ENCODE measurements at places on chromosomes 4 and X.

GRCh38 chr4:16194214-16194613 lies 32.1 kb downstream of the TAPT1 start:
- DNase-seq: no peak

GRCh38 chr4:54548831-54549460 lies 108.8 kb upstream of the KIT start:
- DNase-seq: no peak

- no peak for DNase-seq
These were observed 710.4 kb upstream of the PABPC4L start for GRCh38 chr4:134911941-134912340.

DNA sequence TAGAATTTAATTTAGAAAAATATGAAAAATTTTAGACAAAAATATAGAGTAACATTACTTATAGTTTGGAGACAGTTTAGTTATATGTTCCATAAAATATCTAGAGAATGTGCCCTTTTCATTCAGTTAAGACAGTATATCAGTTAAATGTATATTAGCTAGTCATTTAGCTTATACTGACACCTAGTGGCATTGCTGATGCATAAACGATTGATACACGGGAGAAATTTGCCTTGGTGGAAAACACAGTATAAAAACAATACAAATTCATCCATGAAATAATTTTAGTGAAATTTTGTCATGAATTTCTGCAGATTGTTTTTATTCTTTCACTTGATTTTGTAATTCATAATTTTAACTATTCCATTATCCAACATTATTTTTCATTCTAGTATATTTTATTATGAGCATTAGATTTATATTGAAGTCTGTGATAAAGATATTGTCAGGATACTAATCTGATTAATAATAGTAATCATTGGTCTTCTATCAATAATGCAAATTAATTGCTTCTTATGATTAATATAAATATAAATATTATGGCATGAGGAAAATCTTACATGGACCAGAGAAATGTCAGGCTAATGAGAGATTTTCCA lies 219.0 kb downstream of the TLL1 start:
- DNase-seq: no peak

DNA sequence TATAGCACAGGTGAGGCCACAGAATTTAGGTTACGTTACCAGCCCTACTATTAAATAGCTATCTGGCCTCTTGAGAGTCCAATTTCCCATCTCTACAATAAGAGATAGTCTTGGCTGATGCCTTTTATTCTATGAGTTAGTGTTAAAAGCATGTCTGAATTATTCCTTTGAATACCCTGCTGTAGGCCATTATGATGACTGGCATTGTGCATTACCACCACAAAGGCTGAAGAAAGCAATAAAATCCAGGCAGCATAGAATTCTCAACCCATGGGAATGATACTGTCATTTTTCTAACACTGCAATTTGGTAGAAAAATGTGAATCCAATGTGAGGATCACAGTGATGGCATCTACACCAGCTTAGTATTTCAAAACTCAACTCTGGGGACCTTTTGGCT lies 51.4 kb downstream of the OTC start:
- no peak for DNase-seq

- DNase-seq: no peak
These were observed 210.9 kb downstream of the SLIT2 start for GRCh38 chr4:20462426-20463175.

- DNase-seq: peak; percentile 70
These were observed 14.8 kb downstream of the PDK3 start for GRCh38 chrX:24479924-24480323.

GRCh38 chrX:132807411-132808030 lies 150.9 kb downstream of the HS6ST2 start:
- no peak for DNase-seq

- no peak for DNase-seq
These were observed 132.6 kb downstream of the FHIP1A start for GRCh38 chr4:151541389-151542071.

- DNase-seq: no peak
These were observed 340.9 kb upstream of the PITX2 start for GRCh38 chr4:110963662-110964280.

GRCh38 chrX:133297284-133297683 lies 79.1 kb upstream of the TFDP3 start:
- no peak for DNase-seq

- no peak for DNase-seq
These were observed 31.3 kb downstream of the NYX start for GRCh38 chrX:41478381-41478911.

DNA sequence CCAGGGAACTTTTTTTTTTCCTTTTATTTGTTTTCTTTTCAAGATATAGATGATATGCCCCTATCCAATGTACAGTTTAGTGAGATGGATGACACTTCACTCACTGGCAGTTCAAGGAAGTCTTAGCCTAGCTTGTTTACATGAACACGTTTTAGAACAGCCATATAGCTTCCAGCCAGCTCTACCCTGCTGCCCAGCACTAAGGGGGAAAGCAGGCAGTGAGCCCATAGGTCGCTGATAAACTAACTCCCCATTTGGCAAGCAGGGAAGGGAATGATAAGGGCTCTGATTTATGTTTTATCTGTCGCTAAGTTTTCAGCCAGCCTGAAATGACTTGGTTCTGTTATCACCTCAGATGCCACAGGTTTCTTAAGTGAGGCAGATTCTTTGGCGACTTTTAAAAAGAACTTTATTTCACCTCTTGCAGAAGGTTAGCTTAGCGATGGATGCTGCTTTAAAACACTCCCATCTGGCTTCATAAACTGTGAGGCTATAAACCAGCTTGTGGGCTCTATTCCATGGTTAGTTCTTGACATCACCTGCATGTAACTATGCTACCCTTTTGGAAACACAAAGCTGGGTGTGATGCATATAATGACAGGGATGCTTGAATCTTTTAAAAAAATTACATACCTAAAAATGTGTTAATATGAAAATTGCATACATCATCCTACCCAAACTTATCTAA lies 348.4 kb downstream of the FBXO8 start:
- DNase-seq: no peak

DNA sequence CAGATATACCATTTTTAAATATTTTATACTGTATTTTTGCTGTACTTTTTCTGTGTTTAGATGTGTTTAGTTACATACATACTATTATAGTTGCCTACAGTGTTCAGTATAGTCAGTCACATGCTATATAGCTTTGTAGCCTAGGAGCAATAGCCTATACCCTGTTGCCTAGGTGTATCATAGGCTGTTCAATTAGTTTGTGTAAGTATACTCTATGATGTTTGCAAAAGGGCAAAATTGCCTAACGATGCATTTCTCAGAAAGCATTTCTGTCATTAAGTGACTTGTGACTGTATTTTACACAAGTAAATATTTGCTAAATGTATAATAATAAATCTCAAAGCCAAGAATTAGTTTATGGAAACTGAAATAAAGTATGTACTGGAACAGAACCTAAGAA lies 9.5 kb downstream of the ETFDH start:
- DNase-seq: no peak

GRCh38 chrX:113741744-113742143 lies 842.1 kb upstream of the HTR2C start:
- no peak for DNase-seq

DNA sequence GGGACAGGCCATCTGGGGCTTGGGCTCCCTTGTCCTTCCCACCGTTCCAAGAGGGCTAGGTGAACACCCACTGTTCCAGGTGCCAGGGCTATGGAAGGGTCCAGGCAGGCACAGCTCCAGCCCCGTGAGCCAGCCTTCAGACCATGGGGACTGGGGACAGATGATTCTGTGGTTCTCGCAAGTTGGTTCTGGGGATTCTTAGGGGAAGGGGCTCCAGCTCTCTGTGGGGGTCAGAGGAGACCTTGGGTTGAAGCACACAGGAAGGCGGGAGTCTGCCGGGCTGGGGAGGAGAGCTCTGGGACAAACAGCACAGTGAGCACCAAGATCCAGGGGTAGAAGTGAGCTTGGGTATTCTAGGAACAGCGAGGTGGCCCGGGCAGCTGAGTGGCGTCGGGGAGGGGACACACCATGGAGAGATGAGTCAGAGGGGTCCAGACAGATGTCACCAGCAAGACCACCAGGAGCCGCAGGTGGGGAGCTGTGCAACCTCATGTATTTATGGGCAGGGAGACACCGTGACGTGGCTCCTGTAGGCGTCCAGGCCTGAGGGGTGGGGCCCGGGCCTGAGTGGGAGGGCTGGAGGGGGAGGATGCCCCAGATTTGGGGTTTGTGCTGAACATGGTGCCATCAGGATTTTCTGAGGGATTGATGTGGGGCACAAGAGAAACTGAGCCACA lies 48.8 kb upstream of the HMX1 start:
- DNase-seq: no peak

DNA sequence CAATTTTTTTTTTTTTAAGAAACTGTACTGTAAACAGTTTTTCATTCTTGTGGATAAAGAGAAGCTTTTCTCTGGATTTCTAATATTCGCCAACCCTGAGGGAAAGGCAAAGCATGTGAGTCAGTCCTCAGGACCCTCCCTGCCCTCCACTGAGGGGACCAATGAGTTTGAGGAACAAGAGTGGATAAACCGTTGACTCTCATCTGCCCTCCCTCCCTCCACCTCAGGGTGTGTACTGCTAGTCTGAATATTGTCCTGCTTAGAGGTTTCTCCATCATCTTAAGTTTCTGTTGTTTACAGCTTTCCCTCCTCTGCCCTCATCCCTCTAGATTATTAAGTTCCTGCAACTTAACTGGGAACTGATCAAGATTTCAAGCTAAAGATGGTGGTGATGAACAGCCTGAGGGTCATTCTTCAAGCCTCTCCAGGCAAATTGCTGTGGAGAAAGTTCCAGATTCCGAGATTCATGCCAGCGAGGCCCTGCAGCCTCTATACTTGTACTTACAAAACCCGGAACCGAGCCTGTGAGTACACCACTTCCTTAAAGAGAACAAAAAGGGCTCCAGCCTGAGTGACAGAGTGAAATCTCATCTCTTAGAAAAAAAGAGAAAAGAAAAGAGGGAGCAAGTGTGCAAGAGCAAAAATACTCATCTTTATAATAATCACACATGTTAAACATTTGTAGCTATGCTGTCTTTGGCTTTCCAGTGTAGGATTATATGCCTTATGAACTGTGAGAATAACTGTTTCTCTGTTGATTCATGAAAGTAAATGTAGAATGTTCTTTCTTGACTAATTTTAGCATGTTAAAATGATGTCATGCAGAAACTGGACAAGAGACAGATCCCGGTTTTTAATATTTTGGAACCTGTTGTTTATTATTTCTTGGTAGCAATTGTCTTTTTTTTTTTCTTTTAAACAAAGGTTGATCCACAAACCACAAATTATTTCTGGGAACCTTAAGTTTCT lies 11.9 kb downstream of the CA5B start:
- DNase-seq: peak; percentile 12

- no peak for DNase-seq
These were observed 124.2 kb upstream of the EOLA2 start for GRCh38 chrX:150062292-150063137.

DNA sequence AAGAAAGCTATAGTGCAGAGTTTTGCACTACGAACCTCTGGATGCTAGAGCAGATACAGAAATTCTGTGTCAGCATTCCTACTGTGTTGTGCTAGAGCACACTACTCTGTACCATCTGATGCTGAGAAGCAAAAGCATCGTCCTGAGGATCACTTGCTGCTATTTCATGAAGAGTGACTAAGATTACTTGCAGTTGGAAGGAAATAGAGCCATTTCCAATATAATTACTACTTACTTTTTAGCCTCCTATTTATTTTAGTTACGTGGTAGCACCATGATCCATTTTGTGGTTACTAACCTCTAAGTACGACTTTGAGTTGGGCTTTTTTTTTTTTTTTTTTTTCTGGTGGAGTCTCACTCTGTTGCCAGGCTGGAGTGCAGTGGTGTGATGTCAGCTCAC lies 226.7 kb downstream of the PALLD start:
- no peak for DNase-seq

- DNase-seq: no peak
These were observed 28.8 kb upstream of the CXCL2 start for GRCh38 chr4:74127745-74128144.

GRCh38 chr4:8585721-8586212 lies 5.6 kb downstream of the GPR78 start:
- DNase-seq: no peak

DNA sequence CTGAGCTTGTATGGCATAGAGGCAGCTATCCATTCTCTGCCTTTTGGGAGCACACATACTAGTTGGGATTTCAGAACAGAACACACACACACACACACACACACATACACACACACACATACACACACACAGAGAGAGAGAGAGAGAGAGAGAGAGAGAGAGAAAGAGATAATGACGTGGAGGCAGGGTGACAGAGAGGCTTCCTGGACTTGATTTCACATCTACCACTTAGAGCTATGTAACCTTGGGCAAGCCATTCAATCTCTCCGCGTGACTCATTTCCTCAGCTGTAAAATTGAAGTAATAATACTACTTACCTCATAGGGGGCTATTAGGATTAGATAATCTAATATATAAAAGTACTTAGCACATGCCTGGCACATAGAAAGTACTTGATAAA lies 12.3 kb upstream of the GRIA3 start:
- no peak for DNase-seq

- no peak for DNase-seq
These were observed 68.4 kb downstream of the MAOB start for GRCh38 chrX:43813898-43814297.

DNA sequence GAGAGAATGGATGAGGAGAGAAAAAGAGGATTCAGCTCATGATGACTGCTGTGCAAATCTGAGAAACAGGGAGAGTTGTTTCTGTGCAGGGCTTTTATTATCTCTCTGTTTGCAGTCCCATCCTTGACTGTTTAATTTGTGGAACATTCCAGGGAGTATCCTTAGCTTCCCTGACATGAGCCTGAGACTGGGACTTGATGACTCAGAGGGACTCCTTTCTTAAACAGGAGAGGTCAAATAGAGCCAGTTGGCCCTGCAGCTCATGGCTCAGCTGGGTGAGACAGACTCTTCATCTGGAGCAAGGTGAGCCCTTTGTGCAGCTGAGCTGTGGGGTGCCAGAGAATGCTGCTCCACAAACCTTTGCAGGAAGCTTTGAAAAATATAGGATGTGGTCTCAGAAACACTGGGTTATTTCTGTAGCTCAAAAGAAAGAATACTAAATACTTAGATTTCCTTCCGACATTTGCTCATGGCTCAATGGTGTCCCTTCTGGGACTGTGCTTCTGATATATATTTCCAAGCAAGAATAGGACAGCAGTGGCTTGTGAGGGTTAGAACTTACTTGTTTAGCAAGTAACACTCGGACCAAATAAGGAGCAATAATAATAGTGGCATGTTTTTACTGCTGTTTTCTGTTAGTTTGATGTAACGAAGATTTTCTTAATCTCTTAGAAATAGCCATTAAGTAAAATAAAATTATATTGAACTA lies 14.5 kb downstream of the ARHGAP24 start:
- no peak for DNase-seq

DNA sequence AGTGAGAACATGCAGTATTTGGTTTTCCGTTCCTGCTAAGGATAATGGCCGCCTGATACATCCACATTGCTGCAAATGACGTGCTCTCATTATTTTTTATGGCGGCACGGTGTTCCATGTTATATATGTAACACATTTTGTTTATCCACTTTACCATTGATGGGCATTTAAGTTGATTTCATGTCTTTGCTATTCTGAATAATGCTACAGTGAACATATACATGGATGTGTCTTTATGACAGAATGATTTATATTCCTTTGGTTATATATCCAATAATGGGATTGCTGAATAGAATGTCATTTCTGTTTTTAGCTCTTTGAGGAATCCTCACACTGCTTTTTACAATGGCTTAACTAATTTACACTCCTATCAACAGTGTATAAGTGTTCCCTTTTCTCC lies 1223.2 kb downstream of the RAPGEF2 start:
- DNase-seq: no peak

GRCh38 chr4:37530451-37530850 lies 155.7 kb downstream of the RELL1 start:
- no peak for DNase-seq
